NCI-H446 treated with DMSO at 0.1 percent for 48 hours (cell line): ENCODE measurements at places on chromosomes 12 and 14.

- DNase-seq = no peak
Measured at GRCh38 chr12:57524814-57525614, 2.4 kb downstream of the MBD6 start.

GRCh38 chr14:64963611-64964010 is 8.5 kb downstream of the RAB15 start:
- no peak for DNase-seq

GRCh38 chr12:32400114-32400672 is 835 bp downstream of the FGD4 start:
- DNase-seq = no peak

- DNase-seq = peak; percentile 25
Measured at GRCh38 chr12:3087758-3088650, 10.8 kb downstream of the TSPAN9 start.

DNA sequence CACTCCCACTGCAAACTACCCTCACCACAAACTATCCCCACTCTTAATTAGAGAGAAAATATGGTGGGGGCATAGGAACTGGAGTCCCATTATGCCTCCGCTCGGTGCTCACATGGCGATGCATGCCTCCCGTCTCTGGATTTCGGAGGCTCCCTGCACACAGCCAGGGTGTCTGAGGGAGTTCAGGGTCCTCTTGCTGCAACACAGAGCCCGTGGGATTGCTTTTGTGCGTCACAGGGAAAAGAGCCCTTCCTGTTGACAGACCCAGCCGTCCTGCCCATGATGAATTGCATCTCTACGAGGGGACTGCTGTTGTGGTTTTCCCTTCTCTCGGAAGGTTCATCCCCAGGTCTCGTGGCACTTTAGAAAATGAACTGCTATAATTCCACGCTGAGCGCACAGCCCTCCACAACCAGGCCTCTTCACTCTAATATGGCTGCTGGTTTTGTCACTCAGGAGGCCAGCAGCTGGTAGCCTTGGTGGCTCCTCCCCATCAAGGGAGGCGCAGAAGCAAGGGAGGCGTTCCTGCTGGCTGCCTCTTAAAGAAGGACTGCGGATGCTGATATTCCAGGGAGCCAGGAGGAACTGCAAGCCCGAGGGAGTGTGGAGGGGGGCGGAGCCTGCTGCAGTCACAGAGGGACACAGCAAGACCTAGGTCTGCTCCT is 158.0 kb downstream of the KCNA5 start:
- no peak for DNase-seq

- DNase-seq = no peak
Measured at GRCh38 chr12:41339784-41340183, 151.7 kb downstream of the PDZRN4 start.

DNA sequence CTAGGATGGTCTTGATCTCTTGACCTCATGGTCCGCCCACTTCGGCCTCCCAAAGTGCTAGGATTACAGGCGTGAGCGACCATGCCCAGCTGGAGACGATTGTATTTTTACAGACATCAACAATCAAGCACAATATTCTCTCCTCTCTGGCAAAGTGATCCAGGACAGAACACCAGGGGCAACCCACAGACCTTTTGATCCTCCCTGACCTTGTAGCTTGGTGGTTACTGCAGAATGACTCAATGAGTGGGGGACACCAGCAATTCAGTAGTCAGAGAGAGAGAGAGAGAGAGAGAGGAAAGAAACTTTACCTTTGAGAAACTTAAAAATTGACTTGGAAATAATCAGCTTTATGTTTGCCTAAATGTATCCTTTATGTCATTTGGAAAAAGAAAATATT is 51.2 kb downstream of the DRAM1 start:
- no peak for DNase-seq

GRCh38 chr12:112005419-112006395 is 7.3 kb downstream of the TMEM116 start:
- DNase-seq = no peak

DNA sequence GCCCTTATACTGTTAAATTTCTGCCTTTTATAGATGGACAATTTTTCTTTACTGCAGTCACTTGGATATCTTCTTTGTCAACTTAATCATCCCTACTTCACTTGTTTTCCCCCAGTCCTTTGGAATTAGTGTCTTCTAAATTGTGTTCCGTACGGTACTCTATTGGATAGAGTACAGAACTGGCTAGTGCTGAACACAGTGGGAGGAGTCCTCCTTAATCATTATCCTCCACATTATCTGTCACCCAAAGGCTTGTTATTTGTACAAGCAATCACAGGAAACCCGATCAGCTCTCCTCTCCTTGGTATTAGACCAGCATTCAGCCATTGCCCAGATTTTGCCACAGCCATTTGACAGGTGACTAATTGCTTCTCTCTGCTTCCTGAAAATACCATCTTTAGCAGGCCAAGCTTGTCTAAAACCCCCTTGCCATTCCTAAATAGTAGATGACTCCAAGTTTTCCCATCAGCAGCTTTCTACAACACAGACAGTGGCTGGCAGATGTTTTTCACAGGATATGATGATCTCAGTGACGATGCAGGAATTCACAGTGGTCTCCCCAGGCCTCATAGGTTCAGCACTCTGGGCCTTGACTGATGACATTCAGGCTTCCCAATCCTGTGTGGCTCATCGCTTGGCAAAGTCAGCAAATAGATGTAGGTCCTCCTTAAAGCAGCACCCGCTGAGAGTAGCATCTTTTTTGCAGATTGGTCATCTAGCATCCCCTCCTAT is 216.0 kb upstream of the RGS6 start:
- DNase-seq = no peak

GRCh38 chr12:21583587-21583986 is 21.1 kb downstream of the GYS2 start:
- peak; percentile 50 for DNase-seq

DNA sequence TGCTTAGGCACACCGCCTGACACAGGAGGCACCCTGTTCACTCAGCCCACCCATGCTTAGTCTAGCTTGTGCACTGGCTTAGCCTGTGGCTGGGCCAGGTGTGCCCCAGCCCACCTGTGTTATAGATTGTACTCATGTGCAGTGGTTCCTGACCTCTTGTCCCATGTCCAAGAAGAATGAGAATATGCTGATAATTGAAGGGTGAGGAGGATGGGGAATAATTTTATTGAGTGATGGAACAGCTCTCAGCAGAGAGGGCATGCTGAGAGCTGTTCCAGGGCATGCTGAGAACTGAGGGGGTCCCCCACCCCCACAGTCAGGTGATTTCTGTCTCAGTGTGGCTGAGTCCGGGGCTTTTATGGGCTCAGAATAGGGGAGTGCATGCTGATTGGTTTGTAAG is 395.9 kb downstream of the FUT8 start:
- no peak for DNase-seq

- no peak for DNase-seq
Measured at GRCh38 chr14:60738843-60739508, 4.4 kb downstream of the MNAT1 start.

- no peak for DNase-seq
Measured at GRCh38 chr14:55581342-55581771, 1.4 kb downstream of the KTN1 start.

DNA sequence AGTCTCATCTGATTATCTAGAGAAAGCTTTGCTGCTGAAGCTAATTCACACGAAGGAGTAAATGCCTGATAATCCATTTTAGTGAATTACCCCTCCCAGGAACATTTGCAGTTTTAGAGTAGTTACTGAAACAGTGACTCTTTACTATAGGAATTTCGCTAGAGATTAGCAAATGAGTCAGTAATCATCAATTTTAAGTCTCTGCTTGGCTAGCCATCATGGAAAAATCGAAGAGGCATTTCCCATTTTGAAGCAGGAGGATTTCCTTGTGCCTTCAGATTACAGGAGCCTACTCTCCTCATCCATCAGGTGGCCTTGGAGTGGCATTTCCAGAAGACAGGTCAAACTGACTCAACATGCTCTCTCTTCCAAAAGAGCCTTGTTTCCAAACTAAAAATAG is 154.5 kb downstream of the EGLN3 start:
- DNase-seq = no peak

GRCh38 chr14:23398348-23398747 is 9.7 kb downstream of the MYH6 start:
- DNase-seq = no peak

- no peak for DNase-seq
Measured at GRCh38 chr12:131116468-131117117, 162.9 kb downstream of the ADGRD1 start.

DNA sequence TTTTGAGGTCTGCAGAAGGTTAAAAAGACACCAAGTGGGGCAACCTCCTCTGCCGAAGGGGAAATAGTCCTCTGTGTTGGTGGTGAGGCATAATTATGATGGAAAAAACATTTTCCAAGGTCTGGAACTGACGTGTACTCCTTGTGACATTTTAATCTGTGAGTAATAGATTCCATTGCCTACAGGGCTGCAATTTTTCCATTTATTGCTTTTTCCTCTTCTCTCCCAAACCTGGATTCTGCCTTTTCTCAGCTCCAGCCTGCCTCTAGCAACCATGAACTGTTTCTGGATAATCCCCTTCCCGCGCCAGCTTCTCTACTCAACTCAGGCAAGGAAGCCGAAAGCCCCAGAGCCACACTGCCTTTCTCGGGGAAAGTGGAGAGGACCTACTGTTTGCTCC is 230.1 kb upstream of the PLXNC1 start:
- DNase-seq = no peak

GRCh38 chr12:73863546-73863945 is 674.1 kb upstream of the ATXN7L3B start:
- no peak for DNase-seq

DNA sequence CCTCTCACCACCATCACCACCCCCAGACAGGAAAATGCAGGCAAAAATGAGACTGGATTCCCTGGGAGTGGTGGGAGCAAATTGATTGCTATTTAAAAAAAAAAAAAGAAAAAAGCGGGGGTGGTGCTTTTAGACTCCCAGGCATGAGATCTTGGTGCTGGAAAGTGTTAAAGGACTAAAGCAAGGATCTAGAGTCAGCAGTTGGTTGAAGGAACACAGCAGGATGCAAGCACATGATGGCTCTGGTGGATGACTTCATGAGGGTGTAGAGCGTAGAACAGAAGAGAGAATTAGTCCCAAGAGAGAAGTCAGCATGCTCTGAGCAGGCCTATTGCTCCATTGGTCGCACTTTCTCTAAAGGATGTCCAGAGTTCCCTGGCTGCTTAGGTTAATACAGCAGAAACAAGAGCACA is 183.8 kb upstream of the HMGA2 start:
- DNase-seq = no peak

DNA sequence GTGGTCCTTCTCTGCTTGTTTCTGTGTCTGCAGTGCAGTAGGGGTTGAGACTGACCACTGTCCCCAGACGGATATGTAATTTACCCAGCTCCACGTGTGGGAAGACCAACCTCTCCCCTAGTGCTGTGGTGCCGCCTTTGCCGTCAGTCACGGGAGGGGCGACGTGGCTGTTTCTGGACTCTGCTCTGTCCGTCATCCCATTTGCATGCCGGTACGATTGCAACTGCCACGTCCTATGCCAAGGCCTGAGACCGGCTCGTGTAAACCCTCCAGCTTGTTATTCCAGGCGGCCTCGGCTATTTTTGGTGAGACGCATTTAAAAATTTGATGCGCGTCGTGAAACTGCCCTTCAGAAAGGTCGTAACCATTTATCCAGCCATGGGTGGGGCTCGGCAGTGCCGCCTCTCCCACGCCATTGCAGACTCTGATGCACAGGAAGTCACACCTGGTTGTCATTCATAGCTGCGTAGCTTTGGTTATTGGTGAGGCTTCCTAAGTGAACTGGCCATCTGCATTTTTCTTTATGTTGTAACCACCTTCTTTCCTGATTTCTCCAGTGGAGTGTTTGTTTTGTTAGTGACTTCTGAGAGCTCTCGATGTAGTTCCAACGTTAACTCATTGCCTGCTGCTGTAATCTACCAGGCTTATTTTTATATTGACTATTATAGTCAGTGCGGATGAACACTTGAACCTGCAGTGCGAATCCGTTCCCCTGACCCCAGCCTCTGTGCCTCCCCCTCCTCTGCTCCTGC is 75.1 kb downstream of the ADGRD1 start:
- no peak for DNase-seq

DNA sequence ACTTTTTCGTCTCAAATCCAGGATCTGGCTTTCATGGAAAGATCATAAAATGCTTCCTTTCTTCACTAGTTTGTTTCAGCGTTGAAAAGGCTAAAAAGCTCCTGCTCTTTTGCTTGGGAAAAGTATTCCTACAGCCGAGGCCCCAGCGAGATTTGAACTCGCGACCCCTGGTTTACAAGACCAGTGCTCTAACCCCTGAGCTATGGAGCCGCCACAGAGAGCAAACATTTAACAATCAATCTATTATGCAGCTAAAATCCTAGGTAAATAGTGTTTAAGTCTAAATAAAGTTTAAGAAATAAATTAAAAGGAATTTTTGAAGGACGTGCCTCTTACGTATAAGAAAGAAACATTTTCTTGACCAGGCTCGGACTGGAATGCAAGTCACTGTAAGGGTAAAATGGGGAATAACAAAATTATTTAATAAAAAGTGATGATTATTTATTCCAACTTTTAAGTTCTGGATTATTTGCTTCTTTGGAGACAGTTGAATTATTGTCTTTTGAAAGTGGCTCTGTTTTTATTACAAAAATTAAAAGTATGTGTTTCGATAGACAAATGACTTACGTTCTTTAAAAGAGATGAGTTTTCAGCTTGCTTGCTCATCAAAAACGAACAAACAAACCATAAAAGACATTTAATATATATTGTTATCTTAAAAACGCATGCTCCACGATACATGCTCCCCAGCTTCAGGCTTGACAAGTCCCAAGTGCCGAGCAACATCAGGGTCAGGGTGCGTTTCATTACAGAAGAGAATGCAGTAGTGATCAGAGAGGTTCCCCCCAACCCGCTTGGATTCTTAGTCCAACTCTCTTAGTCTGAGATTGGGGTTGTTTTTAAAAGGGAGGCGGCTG is 10.2 kb downstream of the OR6S1 start:
- DNase-seq = peak; percentile 36

- no peak for DNase-seq
Measured at GRCh38 chr12:39990122-39991101, 115.5 kb downstream of the SLC2A13 start.

GRCh38 chr14:101069666-101070362 is 166.3 kb upstream of the RTL1 start:
- no peak for DNase-seq
